Activated T-helper 2 cell treated with anti-CD3 and anti-CD28 coated beads, Interferon-gamma antibody, Interleukin-2, Interleukin-4, amounts not matched to agents 10 μg/mL and 5 μg/mL and 100 μg/mL, durations not matched to agents 14 hours and 24 hours and 36 hours (primary cell): ENCODE measurements at places on chromosomes 7 and 10.

- no peak for DNase-seq
Observed at GRCh38 chr7:531777-532176, 12.1 kb upstream of the PDGFA start.

GRCh38 chr7:85512790-85513189 is 325.9 kb upstream of the SEMA3D start:
- DNase-seq: no peak

- no peak for DNase-seq
Observed at GRCh38 chr10:120997756-120998155, 146.6 kb downstream of the WDR11 start.

DNA sequence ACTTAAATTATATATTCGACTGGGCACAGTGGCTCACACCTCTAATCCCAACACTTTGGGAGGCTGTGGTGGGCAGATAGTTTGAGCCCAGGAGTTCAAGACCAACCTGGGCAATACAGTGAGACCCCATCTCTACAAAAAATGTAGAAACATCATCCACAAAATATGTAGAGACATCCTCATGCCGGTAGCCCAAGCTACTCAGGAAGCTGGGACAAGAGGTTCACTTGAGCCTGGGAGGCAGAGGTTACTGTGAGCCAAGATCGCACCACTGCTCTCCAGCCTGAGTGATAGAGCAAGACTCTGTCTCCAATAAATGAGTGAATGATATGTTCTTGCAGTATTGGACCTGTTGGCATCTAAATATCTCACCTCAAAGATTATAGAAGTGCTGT is 22.6 kb upstream of the TNS3 start:
- DNase-seq: no peak

DNA sequence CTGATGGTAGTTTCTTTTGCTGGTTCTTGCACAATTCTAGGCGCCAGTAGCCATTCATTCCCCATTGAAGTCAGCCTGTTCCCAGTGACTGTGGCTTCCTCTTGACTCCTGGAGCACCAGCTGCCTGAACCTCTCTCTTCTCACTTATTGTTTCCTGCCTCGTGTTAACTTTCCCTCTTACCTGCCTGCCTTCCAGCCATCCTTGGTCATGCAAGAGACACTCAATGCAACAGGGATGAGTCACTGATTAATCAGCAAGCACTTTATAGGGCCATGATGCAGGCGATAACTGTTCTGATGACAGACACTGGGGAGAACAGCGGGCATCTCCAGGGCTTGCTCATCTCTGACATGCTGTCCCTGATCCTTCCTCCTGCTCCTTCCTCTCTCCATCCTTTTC is 122.0 kb downstream of the PLCE1 start:
- no peak for DNase-seq

GRCh38 chr10:21526860-21527597 is 1.5 kb upstream of the SKIDA1 start:
- no peak for DNase-seq

GRCh38 chr10:103804871-103805270 is 50.5 kb downstream of the SH3PXD2A start:
- DNase-seq: no peak

DNA sequence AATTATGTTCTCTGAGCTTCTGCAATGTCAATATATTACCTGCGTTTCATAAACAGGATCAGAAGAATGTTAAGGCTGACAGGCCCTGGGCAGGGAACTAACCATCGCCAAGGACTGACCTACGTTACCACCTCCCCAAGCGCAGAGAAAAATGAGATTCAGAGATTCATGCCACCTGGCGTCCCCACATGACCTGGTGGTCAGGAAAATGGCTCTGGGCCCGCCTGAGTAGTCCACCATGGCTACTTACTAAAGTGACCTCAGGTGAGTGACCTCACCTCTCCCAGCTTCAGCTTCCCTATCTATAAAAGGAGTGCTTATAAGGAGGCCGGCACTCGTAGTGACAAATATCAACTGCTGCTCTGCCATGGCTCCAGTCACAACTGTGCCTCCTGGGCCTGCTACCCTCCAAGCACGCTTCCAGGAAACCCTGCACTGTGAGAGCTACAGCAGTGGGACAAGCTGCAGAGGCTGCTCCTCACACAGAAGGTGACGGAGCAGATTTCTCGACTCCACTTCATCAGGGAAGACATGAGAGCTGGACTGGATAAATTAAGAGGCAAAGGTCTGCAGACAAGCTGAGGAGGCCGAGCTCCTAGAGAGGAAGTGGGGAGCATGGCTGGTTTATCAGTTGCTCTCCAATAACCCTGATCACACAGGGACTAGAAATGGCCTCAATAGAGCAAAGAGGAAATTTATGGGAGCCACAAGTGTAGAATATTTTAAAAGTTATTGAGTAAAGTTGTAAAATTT is 103.0 kb downstream of the RNF216 start:
- DNase-seq: no peak

DNA sequence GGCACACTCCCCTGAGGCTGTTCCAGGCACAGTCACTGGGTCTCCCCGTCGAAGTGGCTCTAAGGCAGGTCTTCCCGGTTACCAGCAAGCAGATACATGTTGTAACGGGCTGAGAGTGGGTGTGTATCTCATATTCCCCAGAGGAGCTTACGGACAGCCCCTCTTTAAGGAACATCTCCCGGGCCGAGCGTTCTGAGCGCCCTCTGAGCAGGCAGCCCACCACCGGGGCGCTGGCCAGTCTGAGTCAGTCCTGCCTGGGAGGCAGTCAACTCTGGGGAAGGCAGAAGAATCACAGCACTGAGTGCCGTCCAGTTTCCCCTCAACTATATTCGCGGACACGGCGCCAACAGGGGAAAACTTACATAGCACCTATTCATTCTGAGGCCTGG is 117.4 kb downstream of the LHPP start:
- DNase-seq: no peak
